ENCODE measurements at places on chromosomes 11 and 22.

DNA sequence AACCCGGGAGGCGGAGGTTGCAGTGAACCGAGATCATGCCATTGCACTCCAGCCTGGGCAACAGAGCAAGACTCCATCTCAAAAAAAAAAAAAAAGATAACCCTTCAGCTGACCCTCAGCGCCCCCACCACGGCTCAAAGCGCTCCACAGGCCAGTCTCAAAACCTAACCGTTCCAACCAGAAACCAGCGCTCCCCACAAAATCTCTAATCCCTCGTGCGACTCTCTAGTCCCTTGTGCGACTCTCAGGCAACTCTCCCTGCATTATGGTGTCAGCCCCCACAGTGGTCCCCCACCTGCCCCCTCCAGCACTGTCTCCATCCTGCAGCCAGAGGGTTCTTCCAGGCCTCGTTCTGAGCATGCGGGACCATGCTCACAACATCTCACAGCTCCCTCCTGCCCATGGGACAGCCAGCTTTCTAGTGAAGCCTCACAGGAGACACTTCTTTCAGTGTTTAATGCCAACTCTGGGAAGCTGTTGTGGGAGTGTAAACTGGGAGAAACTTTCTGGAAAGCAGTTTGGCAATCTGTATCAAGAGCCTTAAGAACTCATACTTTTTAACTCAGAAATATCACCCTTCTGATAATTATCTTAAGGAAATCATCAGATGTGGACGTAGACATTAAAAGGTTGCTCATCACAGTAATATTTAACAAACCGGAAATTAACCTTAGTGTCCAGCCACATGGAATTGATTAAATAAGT lies 4.2 kb upstream of the RASGRP2 start:
- no peak for DNase-seq

DNA sequence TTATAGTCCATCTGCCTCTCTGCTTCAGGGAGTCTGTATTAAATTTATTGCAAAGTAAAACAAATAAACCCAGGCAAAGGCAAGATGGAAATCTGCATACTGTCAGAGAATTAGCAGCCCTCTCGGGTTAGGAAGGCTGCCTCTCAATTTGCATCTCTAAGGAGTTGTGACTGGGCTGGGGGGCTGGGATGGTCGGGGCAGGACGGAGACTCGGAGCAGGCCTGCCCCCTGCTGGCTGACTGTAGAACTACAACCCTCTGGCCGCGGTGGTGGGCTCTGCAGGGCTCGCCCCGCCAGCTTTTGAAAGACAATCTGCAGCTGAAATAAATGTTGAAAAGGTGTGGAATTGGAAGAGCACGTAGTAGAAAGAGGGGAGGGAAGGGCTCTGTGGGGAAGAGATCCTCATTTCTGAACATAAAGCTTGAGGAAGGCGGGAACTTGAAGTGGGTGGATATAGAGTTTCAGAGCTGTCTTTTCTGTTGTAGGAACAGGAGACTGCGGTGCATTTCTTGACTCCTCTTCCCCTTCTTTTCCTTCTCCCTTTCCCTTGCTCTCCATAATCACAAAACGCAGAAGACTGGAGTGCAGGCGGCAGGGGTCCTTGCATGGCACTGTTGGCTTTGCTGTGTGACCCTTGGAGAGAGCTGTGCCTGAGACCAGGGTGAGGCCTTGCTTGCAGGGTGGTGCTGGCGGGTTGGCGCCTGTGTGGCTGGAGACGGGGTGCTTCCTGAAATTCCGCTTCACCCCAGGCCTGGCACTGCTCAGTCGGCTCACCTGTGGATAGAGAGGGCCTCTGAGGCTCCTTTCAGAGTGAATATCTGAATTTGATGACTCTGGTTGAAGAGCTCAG lies 22.6 kb upstream of the PKNOX2 start:
- peak; percentile 87 for DNase-seq

GRCh38 chr22:41368543-41369423 lies 13.0 kb upstream of the TEF start:
- DNase-seq = no peak

DNA sequence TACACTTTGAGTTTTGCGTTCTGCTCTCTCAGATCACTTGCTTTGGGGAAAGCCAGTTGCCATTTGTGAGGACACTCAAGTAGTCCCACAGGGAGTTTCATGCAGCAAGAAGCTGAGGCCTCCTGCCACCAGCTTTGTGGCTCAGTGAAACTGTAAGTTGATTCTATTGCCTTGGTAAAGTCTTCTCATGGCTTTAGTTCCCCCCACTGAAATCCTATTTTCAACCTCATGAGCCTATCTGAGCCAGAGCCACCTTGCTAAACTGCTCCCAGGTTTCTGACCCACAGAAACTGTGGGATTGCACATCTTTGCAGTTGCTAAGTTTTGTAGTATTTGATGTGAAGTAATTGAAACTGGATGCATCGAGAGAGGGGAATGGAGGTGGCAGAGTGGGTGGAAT lies 85.4 kb upstream of the TOP3B start:
- DNase-seq = no peak

DNA sequence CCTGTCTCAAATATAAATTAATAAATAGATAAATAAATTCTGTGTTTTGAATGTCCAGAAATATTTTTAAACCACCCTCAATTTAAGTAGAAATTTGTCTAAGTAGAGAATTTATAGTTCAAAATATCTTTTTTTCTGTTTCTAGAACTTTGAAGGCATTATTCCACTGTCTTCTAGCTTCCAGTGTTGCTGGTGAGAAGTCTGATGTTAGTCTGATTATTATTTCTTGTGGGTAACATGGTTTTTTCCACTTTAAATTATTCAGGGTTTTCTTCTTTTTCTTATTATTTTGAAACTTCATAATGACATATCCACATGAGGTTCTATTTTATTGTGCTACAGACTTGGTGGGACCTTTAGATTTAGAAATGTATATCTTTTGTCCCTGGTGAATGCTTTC lies 46.4 kb upstream of the HEPHL1 start:
- no peak for DNase-seq

- DNase-seq = peak; percentile 38
Measured at GRCh38 chr22:33653532-33654063, 266.7 kb downstream of the LARGE1 start.

GRCh38 chr11:116895048-116895757 lies 57.8 kb upstream of the APOA1 start:
- peak; percentile 83 for DNase-seq

GRCh38 chr11:130050257-130050656 lies 19.4 kb upstream of the APLP2 start:
- DNase-seq = peak; percentile 27

Measured in mesendoderm (in vitro differentiated cells).